Stimulated activated CD4-positive, alpha-beta T cell treated with anti-CD3 and anti-CD28 coated beads, Interleukin-12 subunit alpha, Interleukin-12 subunit beta, amount 100 ng/mL, for 24 hours (primary cell): ENCODE measurements at places on chromosomes 7 and 10.

DNA sequence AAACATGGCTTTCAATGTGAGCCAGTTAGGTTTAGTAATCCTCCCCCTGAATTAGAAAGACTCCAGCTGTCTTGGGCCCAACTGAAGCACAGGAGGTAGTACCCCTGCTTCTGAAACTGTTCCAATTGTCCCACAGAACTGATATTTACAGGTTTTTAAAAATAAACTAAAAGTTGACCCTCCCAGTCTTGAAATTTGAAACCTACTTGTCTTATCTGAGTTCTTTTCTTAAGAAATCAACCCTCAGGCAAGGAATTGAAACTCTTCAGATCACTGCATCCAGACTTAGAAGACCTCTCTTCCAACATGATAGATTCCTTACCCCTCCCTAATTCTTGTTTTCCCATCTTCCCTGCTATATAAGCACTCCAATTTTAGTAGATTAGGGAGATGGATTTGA, 13.3 kb upstream of the ARHGAP21 start:
- DNase-seq, result no peak

DNA sequence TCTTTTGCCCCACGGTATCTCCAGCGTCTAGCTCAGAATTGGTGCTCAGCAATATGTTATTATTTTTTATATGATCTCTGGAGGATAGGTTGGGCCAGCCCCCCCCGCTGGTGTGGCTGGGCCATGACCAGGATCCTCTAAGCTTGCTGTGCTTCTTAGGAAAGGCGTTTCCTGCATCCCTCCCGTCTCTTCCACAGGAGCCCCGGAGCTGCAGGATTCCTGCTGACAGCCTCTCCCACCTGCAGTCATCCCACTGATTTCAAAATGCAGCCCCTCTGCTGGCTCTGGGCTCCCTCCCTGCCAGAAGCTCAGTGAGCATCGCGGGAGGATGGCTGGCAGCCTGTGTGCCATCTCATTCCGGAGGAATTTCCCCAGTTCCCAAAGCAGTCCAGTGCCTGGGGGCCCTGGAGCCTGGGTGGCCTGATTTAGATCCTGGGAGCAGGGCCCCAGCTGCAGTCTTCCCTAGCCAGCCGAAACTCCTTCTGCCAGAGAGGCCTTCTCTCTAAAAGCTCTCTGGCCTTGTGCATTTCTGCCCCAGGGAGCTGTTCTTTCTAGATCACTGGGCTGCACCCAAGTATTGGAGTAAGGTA, 21.8 kb upstream of the GOLGA7B start:
- DNase-seq, result no peak

GRCh38 chr7:126940723-126941307, 311.9 kb downstream of the GRM8 start:
- DNase-seq, result no peak

GRCh38 chr10:60732198-60732806, 46.0 kb upstream of the CDK1 start:
- no peak for DNase-seq

GRCh38 chr10:129334266-129334665, 132.8 kb upstream of the MGMT start:
- no peak for DNase-seq

DNA sequence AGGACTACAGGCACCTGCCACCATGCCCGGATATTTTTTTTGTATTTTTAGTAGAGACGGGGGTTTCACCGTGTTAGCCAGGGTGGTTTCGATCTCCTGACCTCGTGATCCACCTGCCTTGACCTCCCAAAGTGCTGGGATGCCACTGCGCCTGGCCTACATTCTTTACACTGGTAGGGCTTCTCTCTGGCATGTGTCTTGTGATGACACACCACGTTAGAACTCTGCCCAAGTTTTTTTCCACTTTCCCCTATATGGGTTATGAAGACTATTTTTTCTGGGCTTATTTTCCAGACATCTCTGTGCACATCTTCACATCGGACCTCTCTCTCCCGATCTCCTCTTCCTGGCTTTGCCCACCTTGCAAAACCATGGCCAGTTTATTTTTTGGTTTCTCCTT, 10.7 kb downstream of the FAM200A start:
- DNase-seq, result no peak

DNA sequence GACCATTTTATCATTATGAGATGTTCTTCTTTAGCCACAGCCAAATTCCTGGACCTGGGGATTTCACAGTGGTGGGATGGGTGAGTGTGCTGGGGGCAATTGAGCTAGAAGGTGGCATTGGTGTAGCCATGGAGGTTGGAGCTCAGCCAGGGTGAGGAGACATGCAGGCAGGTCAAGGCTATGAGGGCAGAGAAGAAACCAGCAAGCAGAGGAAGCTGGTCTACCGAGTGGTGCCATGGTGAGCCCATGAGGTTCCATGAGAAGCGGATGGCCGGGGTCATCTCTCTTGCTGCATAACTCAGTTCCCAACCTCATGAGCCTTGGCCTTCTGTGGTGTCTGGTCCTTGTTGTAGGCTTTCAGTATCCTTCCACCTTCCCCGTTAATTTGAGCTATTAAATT, 91.4 kb downstream of the CARD11 start:
- no peak for DNase-seq

DNA sequence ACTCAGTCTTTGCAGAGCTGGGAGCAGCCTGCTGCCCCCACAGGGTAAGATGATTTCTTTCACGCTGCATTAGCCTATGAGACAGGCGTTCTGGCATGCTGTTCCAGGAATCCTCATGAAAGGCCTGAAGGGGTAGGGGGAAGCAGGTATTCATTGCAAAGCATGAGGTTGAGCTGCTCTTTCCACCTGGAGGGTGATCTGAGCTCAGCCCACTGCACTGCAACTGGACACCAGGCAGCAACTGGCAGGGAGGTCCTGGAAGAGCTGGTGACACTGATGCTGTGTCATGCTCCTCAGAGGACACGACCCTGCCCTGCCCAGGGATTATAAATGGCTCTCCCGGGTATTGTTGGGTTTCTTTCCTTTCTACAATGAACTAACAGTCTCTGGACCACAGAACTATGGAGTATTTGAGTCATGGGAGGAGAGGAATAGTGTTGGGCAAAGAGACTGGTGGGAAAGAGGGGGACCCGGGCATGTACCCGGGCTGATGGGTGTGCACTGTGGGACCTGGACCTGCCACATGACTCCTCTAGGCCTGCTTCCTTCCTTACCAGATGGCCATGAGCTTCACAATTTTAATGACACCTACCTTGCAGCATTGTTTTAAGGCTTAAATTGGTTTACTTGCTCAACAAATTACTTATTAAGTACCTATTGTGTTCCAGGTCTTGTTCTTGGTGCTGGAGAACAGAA, 24.3 kb downstream of the SLC25A28 start:
- no peak for DNase-seq

- DNase-seq, result no peak
These were observed 161.1 kb upstream of the SVIL start for GRCh38 chr10:29795850-29796249.

GRCh38 chr7:8152489-8153192, 109.3 kb downstream of the ICA1 start:
- no peak for DNase-seq

DNA sequence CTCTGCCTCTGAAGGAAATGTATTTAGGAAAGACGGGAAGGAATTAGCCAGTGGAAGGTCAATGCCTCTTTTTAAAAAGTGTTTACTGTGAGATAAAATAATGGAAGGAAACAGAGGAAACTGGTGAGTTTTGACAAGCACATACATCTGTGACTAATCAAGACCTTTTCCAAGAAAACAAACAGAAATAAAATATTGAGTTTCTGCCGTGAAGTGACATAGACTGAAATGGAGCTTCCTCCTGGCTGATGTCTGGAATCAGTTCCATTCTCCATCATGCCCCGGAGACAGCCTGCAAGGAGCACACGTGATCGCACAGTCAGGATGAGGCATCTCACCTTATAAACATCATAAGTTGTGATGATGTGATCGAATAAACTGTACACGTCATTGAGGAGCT, 30.7 kb downstream of the TECTB start:
- no peak for DNase-seq

- no peak for DNase-seq
These were observed 709.9 kb upstream of the LRRTM3 start for GRCh38 chr10:66215920-66216319.

- DNase-seq, result no peak
These were observed 78.0 kb upstream of the PPP2R2D start for GRCh38 chr10:131822692-131823245.

DNA sequence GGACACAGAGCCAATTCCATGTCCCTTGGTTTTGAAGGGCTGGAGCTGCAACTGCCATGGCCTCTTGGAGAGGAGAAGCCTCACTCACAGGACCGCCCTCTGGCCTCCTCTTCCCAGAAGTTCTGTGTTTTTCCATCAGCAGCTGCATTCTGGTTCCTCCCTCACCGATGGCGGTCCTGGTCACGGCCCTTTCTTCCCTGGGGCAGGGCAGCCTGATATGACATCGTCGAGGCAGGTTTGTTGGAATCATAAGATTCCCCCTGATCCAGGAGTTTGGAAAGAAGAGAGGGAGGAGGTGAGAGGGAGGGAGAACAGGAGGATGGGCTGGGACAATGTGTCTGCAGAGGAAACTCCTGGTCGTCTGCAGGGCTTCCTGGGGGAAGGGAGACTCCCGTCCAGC, 82.7 kb upstream of the PDZD8 start:
- no peak for DNase-seq

- no peak for DNase-seq
These were observed 321.1 kb upstream of the ZMIZ1 start for GRCh38 chr10:78747401-78748234.

- no peak for DNase-seq
These were observed 82.5 kb upstream of the GATA3 start for GRCh38 chr10:7971949-7972348.

GRCh38 chr10:12186323-12186722, 9.4 kb downstream of the NUDT5 start:
- no peak for DNase-seq

- DNase-seq, result no peak
These were observed 20.6 kb upstream of the PDCD4 start for GRCh38 chr10:110851020-110851612.

DNA sequence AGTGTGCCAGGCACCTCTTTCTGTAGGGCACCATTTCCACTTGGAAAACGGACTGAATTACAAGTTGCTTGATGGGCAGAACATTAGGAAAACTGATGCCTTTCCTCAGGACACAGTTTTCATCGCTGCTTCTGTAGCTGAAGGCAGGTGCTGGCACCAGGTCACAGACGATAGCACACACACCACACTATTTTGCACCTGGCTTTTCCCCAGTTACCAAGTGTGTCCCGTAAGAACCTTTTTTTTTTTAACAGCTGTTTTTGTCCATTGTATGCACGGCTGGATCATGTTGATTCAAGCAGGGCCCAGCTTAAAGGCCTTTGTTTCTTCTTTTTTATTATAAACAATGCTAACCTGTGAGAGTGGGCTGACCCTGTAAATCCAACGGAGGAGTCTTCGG, 1.3 kb upstream of the GET4 start:
- DNase-seq, result no peak

- no peak for DNase-seq
These were observed 16.2 kb upstream of the PAX2 start for GRCh38 chr10:100728928-100729861.

- DNase-seq, result no peak
These were observed 109.4 kb downstream of the ABLIM1 start for GRCh38 chr10:114548662-114549061.

- DNase-seq, result no peak
These were observed 97.7 kb upstream of the FEZF1 start for GRCh38 chr7:122402235-122402634.

DNA sequence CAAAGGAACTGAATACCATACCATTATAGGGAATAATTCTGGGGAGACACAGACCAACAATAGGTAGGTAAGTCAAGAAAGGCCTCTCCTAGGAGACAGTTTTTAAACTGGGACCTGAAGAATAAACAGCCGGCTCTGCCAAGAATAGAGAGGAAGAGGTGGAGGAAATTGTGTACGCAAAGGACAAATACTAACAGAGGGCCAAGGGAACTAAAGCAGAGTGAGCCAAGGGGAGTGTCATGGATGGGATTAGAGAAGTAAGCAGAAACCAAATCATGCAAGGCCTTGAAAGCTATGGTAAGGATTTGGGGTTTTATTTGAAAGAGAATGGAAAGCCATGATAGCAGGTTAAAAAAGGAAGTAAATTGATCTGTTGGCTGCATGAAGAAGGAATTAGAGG, 18.1 kb upstream of the ITGB8 start:
- DNase-seq, result no peak

GRCh38 chr7:108063520-108063933, 60.6 kb upstream of the LAMB1 start:
- no peak for DNase-seq

DNA sequence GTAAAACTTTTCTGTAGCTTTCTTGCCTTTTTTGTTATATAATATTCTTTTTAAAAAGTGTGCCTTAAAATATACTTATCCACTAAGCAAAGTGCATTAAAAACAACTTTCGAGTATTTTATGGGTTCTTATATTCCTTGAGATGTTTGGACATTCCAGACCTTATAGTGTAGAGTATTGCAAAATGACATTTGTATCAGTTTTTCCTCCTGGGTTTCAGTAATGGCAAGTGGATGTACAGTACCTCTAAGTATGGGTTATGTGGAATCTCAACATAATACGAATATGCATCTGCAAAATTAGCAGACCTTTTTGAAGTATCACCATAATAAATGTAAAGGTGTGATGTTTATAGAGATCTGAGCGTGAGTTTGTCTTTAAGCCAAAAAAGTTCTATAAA, 2.7 kb downstream of the CDK13 start:
- no peak for DNase-seq

DNA sequence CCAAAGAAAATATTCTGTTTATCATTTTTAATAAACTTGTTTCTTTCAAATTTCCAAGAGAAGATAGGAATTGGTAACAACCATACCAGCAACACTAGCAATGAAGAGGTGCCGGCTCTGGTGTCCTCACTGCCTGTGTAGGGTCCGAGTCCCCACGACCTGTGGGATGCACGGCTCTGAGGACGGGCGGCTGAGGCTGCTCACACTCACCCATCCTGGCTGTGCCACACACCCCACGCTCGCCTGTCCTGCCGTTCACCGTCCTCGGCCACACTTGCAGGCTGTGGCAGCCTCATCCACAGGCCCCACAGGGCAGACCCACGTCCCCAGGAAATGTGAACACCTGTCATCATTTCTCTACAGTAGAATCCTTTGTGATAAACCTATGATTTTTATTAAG, 48.2 kb upstream of the DPYSL4 start:
- no peak for DNase-seq
